ENCODE measurements at places on chromosomes 3 and 15.

GRCh38 chr15:73303636-73304035, 65.1 kb downstream of the HCN4 start:
- no peak for DNase-seq

GRCh38 chr3:12194669-12195161, 36.0 kb upstream of the TIMP4 start:
- DNase-seq = no peak

DNA sequence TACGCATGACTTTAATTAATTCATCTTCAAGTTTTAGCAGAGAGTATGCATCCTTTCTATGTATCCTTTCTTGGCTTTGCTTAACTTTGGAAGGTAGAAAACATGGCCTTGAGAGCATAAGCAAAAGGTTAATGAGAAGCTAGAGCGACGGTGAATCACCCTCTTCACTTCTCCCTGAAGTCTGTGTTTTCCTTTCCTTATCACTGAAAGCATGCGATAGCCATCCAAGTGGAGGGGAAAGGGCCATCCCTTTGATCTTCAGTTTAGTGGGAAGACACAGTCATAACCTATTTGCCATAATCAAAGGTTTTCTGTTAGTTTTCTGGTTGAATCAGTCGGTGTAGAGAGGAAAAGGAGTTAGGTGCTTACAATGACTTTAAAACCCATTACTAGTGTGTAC, 354.0 kb upstream of the ROBO2 start:
- DNase-seq = no peak

DNA sequence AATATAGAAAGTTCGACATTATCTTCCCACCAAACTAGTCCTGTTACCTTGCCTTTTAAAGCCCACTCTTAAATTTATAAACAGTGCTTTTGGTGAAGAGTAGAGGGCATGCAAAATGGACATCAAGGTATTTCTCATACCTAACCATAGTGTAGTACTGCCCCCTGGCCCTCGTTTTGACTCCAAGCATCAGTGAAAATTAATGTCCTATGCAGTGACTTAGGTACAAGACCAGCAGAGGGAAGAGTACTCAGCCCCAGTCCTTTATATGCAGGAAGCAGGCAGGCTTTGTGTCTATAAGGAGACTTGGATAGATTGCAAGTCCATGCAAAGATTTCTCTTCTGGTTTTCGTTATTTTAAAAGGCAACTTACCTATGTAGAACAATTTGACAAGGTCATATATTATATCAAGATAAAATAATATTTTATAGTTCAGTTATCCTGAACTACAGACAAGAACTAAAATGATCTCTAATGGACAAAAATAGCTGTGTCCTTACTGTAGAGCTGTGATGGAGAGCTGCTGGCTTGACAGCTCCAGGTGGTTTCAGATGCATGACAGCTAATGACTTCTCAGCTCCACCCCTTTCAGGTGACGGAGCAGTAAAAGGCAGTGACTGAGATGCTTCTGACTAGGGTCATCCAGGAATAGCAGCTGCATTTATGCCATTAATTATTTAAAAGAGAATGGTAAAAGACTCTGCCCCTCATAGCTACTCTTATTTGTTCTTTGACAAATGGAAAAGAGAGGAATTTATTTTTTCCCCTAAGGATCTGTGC, 646.1 kb downstream of the SQOR start:
- no peak for DNase-seq

- DNase-seq = no peak
These were observed 508.9 kb upstream of the TBL1XR1 start for GRCh38 chr3:177705976-177706823.

DNA sequence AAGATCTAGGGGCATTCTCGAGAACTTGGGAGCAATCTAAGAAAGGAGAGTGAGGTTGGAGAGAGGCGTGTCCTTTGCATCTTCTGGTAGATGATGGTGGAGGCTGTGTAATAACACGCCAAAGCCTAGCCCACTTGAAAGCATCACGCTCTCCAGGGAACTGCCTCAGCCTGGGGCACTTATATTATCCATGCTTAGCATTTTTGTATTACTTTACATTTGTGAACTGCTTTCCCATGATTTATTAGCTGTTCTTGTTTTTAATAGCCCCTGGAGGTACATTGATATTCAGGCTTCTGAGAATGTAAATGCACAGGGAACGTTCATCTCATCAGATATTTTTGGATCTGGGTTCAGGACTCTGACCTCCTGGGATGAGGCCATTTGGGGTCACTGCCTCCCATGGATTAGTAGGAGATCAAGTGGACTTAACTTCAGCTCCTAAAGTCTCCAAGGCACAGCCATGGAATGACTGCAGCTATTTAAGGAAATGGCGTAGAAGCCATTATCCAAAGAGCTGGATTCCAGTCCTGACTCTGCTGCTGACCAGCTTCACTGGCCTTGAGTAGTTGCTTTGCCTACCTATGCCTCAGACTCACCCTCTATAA, 124.9 kb downstream of the LPP start:
- no peak for DNase-seq

GRCh38 chr3:138199851-138200250, 12.8 kb downstream of the ARMC8 start:
- DNase-seq = no peak
